ENCODE measurements at places on chromosomes 6 and 20.

DNA sequence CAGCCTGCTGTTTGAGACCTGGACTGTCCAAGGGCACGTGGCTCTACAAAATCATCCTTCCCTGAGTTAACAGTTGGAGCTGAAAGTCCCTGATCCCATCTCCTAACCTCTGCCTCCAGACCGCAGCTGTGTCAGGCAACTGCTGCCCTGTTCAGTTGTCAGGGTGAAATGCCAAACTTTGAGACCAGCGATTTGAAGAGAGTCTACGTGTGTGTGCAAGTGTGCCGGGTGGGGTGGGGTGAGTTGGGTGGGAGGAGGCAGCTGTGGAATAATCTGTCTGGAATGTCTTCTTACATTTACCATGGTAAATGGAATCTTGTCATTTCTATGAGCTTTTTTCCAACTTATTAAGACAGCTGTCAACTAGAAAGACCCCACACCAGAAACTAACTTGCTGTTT lies 81.0 kb upstream of the FAM8A1 start:
- no peak for DNase-seq

DNA sequence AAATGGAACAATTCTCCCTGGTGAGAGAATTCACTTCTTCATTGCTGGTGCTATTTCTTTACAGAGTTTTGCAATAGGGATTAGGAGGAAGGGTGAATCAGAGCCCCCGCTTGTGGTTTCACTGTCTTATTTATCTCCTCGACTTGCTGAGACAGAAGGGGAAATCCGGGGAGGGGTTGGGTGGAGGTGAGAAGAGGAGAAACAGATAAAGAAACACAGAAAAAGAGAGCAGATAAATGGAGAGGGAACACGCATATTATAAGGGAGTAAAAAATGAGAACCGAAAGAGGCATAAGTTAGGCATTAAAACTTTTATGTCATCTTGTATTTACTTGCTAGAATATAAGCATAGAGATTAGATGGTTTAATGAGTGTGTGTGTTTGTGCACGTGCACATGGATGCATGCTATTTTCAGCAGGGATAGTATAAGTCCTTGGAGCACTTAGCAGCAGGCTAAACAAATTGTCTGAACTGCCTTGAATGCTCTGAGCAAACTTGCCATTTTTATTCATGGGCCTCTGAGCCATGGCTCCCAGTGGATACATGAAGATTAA lies 105.0 kb downstream of the OLIG3 start:
- peak; percentile 18 for DNase-seq

DNA sequence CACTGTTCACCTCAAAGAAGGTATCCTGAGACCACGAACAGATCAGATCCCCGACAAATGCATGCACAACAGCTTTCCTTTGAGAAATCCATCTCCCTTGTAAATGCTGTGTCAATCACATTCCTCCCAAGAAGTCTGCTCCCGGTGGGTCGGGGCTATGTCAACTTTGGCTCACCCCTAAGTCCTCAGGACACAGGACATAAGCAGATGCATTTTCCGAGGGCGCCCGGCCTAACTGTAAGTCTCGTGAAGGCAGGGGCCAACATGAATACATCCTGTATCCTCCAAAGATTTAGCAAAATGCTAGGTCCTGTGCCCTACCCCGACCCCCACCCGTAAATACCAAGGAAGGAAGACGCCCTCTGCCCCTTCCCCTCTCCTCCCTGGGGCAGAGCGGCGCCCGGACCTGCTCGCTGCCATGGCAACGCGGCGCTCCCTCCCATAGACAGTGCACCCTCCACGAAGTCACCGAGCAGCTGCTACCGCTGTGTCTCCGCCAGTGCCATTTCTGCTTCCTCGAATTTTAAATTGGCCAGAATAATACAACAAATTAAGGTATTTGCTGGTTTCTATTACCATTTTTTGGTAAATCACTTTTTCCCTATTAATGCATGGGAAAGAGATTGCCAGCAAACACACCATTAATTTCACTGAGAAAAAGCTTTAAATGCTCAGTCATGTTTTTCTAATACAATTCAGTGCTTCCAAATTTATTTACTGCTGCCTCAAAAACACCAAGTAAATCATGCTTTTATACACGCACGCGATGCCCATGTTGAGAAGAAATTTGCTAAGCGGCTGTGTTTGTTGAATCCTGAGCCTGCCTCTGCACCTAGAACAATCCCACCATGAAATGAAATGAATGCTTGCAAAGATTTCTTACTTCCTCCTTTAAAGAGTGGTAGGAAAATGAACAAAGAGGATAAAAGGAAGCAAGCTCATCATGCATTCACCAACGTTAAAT lies 100.6 kb downstream of the PCSK2 start:
- no peak for DNase-seq

GRCh38 chr6:163030980-163031379 lies 303.2 kb downstream of the PACRG start:
- DNase-seq, result no peak

DNA sequence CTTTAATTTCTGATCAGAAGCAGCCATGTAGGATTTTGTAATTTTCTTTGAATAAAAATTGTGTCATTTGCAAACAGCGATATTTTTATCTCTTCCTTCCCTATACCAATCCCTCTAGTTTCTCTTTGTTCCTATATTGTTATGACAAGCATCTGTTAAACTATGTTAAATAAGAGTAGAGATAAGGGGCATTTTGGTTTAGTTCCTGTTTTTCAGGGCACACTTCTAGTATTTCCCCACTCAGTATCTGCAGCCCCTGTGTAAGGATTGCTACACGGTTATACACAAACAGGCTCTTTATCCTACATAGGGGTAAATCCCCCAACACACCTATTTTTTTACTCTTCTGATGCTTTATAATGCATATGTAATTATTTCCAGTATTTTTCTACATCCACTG lies 42.1 kb downstream of the TRERF1 start:
- DNase-seq, result no peak

DNA sequence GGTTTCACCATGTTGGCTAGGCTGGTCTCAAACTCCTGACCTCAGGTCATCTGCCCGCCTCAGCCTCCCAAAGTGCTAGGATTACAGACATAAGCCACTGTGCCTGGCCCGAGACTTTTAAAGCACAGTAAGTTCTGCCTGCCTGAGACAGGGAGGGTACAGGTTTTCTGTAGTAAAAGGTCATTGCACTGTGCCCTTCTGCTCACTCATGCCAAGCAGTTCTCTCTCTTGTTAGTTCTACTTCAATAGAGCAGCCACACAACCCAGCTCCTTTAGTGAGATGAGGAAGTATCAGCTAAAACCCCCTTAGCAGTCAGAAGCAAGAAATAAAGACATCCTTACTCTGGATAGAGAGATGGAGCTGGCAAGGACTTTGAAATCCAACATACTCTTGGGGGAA lies 52.4 kb upstream of the ARMH2 start:
- DNase-seq, result no peak

- DNase-seq, result no peak
Measured at GRCh38 chr6:56293781-56294180, 46.4 kb upstream of the COL21A1 start.

DNA sequence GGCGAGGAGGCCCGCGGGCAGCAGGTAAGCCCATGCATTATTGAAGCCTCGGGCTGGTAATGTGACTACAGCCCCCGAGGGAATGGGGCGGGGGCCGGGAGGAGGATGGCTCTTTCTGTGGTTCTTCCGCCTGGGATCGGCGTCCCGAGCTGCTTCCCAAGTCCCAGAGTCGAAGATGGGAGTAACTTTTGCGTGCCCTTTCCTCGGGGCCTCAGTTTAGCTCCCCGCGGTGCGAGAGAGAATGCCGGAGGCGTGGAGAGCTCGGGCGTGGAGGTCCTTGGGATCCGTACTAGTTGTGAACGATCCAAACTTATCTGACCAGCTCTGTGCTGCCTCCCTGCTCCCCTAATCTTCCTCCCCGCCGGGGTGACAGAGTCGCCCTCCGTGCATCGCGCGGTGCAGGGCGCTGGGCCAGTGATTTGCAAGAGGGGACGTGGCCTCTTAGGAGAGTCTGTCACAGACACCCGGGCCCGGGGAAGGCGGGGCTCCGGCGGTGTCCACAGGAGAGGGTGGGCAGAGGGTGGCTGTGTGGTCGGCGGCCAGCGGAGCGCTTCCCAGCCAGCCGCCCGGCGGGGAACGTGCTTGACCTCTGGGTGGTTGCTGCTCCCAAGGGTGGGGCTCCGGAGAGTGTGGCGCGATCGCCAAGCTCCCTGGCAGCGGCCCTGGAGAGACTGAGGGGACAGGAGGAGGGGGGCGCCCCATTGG lies 815 bp downstream of the UTRN start:
- DNase-seq, result peak; percentile 20

DNA sequence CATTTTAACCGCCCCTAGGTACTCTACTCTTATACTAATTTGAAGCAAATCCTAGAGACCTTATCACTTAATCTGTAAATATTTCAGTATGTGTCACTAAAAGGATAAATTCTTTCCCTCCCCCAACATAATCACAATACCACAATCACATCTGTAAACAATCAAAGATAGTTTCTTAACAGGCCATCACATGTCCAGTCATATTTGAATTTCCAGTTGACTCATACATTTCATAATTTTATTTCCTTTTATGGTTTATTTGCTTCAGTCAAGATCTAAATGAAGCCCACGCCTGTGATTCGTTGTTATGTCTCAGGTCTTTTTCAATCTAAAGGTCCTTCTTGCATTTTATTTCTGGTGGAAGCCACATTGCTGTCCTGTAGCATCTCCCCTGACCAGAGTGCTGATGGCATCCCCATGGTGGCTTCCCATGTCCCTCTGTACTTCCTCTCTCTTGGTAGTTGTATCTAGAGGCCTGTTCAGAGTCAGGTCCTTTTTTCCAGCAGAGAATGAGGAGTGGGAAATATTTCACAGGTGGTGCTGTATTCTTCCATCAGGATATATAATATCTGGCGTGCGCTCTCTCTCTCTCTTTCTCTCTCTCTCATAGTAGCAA lies 128.6 kb upstream of the SLC22A23 start:
- no peak for DNase-seq

DNA sequence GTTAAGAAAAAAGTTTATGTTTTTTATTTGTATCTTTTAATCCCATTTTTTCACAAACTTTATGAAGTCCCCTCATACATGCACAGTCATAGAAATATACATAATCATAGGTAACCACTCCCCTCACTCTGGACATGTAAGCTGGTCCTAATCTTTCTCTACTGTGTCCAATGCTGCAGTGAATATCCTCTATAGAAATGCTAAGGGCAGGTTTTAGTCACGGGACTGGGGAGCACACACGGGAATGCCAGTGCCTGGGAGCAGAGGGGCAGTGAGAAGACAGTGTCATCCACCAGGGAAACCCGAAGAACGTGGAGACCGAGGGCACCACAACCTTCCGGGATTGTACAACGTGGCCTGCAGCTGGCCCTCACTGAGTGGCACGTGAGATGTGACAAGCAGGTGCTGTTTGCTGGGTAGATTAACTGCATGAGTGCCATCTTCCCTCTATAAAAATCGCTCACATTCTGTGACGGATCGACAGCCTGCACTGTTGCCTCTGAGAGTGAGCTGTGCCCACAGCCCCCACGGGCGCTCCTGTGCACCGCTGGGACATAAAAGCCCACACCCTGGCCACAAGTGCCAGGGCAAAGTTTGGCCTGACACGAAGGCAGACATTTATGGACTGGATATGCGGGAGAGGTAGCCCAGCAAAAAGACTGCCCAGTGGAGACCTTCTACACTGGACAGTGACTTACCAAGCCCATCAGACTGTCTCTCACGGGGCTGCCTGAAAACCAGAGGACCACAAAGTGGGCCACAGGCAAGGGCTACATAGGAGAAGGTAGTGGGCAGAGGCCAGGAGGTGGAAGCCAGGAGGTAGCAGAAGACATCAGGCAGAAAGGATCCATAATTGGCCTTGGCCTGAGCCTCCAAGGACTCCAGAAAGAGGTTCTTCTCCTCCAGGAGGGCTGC lies 63.2 kb downstream of the FGD2 start:
- DNase-seq, result no peak

DNA sequence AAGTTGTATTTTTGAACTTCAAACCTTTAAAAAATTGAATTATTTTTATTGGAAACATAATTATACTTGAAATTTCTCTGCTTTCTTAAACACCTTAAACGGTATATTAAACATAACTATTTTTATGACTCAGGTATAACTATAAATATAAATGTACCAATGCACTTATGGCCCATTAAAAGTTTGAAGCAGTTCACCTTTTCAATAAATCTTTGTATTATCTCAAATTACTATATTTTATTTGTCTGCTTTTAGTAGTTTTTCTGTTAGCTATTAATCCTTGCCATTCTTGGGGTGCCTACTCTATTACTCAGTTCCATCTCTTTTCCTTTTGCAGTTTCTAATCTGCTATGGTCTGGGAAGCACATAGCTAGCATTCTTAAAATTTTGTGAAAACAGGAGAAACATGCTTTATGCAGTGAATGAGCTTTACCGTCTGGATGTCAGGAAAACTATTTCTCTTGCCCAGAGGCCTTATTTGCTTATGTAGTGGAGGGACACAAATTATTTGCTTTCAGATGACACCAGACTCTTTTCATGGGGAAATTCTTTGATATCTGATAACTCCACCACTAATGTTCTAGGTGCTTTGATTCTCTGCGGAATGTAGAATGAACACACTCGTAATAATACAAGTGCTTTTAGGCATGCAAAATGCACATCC lies 378.9 kb upstream of the CITED2 start:
- DNase-seq, result no peak

GRCh38 chr6:70094156-70094555 lies 208.7 kb downstream of the COL9A1 start:
- no peak for DNase-seq

GRCh38 chr6:113352029-113352801 lies 504.9 kb upstream of the MARCKS start:
- DNase-seq, result no peak

DNA sequence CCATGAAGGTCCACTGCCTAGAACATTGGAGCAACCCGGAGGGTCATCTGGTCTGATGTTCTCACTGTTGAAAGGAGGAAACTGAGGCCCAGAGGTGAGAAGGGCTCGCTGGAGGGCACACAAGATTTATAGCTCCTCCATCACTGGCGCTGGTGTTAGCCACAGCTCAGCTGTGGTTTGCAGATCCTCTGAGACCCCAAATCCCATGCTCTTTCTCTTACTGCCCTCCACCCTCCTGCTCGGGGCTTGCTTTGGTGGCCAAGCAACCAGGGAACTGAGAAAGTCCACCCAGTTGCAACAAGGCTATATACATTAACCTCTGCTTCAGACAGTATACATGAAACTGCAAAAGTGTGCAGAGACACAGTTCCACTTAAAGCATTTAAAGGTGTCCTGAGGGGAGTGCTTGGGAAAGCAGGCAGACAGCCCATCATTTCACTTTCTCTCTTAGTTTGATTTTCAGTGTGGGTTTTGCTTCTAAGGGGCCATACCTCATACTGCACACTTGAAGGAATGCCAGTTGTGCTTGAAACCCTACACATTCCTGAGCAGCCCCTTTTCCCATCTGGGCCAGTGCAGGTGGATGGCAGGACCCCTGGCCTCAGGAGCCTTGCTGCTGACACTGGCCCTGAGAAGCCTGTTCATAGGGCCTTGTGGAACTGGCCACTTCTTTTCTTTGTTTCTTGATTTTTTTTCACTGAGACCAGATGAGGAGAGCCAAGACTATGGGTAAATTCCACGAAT lies 347.6 kb downstream of the CDC5L start:
- DNase-seq, result no peak

GRCh38 chr6:170024940-170025339 lies 265.9 kb downstream of the DLL1 start:
- DNase-seq, result no peak

- DNase-seq, result no peak
Measured at GRCh38 chr6:64691064-64691463, 1016.0 kb downstream of the EYS start.
